ENCODE measurements at places on chromosomes 2 and 18.

- no peak for DNase-seq
Measured at GRCh38 chr2:65885266-65885665, 452.9 kb upstream of the SPRED2 start.

- DNase-seq, result peak; percentile 36
Measured at GRCh38 chr2:75276093-75277029, 77.0 kb upstream of the TACR1 start.

GRCh38 chr2:157185476-157186227 lies 71.9 kb upstream of the GALNT5 start:
- DNase-seq, result peak; percentile 81

- peak; percentile 14 for DNase-seq
Measured at GRCh38 chr2:216379977-216380376, 7.7 kb upstream of the MARCHF4 start.
